ENCODE measurements at places on chromosomes 7 and 10.

GRCh38 chr10:104337985-104338735 is at the start of gene ITPRIP:
TSS of gene ITPRIP (minus strand) at chr10:104338465. CDS start at chr10:104316051, 22,414 bp downstream.
- peak; percentile 84 for DNase-seq

- DNase-seq = no peak
Observed at GRCh38 chr10:92810934-92811532, 37.3 kb upstream of the EXOC6 start.

DNA sequence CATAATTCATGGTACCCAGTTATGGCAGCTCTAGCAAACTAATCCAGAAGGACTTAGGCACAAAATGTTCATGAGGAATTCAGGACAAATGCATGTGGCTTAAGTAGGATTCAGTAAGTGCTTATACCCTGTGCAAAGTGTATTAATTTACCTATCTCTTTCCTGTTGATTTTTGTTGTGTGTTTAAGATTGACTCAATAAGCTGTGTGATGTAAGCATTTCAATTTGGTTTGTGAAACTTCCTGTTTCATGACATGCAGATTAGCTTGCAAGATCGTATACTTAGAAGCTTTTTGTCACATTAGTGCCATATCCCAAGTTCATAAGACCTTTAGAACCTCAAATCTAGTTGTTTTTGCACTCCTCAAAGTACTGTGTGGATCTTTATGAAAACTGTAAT is 416.7 kb downstream of the ARL4A start:
- no peak for DNase-seq

GRCh38 chr10:103958996-103959395 is 7.9 kb upstream of the SLK start:
- DNase-seq = no peak

GRCh38 chr10:113958631-113959382 is 84.9 kb upstream of the ADRB1 start:
- peak; percentile 15 for DNase-seq

DNA sequence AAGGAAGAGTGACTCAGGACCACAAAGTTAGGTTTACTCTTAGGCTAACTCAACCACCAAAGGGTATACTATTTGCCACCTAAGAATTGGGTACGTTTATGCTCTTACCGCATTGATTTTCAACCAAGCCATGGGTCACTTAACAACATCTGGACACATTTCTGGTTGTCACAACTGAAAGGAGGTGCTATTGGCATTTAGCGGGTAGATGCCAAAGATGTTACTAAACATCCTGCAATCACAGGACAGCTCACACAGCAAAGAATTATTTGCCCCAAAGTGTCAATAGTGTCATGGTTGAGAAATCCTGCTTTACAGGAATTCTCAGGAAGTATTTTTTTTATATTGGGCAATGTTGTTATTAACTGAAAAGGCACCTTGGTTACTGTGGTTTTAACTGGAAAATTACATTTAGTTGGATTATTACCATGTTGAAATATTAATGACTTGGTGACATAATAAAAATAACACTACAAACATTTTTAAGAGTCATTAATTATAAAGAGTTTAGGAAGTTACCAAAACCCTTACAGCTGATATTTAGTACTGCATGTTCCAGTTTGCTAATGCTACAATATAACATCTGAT is 185.0 kb upstream of the TMEM196 start:
- no peak for DNase-seq

DNA sequence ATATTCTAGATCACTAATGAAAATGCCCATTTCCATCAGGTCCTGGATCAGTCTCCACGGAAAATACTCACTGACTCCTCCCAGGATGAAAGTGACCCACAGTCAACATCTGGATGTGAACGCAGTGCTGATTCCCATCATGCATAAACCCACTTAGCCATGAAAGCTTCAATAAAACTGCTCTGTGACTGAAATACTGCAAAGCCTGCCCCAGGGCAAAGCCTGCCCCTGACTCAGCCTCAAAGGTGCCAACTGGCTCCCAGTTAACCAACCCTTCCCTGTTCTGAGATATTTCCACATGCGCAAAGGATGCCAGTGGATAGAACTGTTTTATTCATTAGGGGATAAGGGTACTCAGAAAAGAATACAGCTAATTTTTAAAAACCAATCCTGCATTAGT is 24.0 kb downstream of the OSBPL3 start:
- no peak for DNase-seq

GRCh38 chr10:92080244-92080643 is 156.7 kb downstream of the BTAF1 start:
- DNase-seq = no peak

GRCh38 chr10:35304649-35305048 is 31.7 kb upstream of the CCNY start:
- no peak for DNase-seq

DNA sequence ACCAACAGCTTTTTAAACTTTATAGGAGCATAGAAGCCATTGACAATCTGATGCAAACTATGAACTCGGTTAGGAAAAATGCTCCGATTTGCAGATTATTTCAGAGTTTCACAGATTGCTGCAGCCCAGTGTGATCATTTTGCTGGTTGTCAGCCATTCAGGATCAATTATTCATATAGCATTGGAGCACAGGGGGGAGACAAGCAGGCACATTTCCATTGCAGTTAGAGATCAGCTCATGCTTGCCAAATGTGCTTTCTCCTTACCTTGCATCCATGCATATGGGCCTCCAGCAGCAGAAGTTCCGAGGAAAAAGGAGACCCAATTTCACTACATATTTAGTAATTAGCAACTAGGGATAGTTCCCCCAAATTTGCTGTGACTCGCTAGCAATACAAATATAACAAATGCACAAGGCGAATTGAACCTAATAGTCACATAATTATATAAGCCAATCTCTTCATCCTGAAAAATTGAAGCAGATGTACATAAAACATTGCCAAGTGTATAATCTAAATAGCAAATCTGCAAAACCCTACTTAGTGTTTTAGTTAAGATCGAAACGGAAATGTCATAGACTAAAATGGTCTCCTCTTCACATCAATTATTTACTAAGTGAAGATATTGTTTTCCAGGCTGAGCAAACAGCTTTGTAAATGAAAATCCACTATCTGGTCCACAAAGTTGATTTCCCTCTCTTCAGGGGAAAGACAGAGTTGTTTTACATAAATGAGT is 49.5 kb upstream of the RSU1 start:
- DNase-seq = no peak

DNA sequence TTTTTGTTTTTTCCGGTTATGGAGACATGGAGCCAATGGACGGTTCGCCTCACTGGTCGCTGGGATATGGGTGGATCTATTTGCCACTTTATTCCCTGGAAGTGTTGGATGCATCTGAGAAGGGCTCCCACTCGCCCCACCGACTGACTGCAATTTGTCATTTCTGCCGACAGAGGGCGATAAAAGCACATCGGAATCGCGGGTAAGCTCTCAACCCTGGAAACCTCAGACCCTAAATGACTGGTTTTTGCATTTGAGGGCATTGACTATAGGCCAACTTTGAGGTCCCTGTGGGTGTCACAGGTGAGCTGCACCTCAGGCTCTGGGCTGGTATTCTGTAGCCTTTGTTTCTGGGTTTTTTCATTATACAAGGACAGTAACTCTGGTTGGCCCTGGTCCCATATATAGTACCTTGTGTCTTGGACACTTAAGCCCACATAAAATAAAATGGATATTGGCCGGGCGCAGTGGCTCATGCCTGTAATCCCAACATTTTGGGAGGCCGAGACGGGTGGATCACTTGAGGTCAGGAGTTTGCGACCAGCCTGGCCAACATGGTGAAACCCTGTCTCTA is 11.9 kb upstream of the OPALIN start:
- DNase-seq = peak; percentile 35

DNA sequence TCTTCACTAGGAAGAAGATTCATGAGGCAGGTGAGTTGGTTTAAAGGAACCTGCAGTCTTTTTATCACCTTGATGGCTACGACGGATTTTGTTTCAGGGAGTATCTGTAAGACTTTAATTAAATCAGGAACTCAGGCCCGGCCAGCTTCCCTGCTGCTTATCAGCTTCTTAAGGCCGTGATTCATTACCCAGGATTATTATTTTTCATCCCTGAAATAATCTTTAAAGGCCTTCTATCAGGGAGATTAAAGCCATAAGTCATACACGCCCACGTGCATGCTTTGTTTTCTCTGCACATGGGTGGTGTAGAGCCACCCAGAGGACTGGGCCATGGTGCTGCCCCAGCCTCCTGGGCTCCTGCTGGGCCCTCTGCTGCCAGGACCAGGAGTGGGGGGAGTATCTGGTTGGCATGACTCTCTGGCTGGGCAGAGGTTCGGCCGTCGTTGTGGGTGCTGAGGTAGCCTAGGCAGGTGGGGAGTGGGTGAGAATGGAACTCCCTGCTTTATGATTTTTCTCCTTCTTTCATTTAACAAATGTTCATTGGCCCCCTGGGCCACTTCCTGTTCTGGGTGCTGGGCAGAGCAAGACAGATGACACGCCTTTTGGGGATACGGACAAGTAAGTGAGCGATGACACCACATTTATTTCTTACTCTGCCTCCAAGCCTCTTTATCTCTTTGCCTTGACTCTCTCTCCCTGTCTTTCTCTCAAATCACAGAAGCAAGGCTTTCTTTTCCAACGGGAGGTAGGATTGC is 39.0 kb upstream of the PCBD1 start:
- no peak for DNase-seq

- DNase-seq = no peak
Observed at GRCh38 chr10:8138471-8138870, 84.0 kb downstream of the GATA3 start.

GRCh38 chr10:30445711-30446110 is 11.7 kb downstream of the MAP3K8 start:
- DNase-seq = no peak

DNA sequence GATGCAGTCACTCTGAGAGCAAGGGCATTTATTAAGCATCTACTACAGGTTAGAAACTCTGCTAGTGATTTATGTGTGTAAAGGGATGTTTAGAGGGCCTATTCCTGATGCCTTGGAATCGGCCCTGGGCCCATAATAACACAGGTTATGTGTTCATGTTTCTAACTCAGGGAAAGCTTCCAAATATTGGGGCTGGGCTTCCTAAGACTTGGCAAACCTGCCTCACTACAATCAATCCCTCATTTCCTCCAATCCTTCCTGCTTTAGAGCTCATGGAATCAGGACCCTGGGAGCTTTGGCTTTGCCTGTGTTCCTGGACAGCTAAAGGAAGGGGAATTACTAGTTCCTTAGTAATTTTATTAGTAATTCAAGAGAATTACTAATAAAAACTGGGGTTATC is 148.8 kb downstream of the HIBADH start:
- DNase-seq = no peak

GRCh38 chr7:49775065-49775948 is 1.9 kb downstream of the VWC2 start:
- no peak for DNase-seq

DNA sequence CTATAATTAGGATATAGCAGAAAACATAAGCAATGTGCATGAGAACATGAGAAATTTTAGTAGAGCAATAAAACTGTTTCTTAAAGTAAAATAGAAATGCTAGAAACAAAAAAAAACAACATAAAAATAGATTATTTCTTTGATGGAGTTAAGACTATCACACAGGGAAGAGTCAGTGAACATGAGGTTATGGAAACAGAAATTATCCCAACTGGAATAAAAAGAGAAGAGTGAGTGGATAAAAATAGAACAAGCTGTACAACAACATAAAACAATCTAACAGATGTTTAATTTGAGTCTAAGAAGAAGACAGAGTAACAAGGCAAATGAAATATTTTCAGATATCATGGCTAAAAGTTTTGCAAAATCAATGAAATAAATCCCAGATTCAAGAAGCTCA is 7.5 kb upstream of the OR6B1 start:
- peak; percentile 38 for DNase-seq

DNA sequence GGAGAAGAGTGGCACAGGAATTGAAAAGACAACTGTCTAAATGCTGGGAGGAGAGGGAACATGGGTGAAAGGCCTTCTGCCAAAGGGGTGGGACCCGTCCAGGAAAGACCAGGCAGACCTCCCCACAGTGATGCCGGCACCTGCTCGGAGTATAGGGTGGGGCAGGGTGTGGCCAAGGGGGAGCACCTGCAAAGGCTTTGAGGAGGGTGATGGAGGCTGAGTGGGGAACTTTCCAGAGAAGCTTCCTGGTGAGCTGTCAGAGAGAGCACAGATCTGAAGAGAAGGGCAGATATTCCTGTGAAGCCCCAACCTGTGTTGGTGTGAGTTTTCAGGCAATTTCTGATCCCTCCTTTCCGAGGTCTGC is 263.4 kb upstream of the GRB10 start:
- DNase-seq = no peak

- no peak for DNase-seq
Observed at GRCh38 chr10:53980210-53980609, 820.8 kb downstream of the PCDH15 start.

DNA sequence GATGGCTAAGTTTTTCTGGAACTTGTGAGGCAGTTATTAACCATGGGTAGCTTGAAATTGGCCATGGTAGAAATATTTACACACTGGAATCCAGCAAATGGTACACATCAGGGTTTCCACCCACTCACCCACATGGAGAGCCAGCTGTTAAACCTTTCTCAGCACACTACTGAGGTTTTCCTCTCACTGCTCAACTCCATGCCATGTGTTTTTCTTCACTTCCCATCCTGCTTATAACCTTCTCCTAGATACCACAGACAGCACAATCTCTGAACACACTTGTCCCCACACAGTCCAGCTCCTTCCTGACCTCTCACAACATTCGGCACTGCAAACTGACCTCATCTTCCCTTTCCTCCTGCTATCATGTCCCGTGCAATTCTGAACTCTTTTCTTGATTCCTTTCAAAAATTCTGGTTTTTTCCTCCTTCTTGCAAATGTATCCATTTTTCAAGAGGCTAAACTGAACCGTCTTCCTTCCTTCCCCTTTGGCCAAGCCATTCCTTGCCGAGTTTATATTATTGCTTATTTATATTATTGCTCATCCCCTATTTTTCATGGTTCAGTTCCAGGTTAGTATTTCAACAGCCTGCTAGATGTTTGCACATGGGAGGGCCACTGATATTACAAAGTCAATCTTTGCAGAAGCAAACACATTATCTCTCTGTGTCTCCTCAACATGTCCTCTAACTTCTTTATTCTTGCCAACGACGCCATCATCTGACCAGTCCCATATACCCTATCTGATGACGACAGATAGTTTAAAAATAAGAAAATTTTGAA is 606.4 kb downstream of the SORCS1 start:
- DNase-seq = no peak
